GM10248 (cell line): ENCODE measurements at places on chromosomes 16 and 17.

- DNase-seq = no peak
Observed at GRCh38 chr16:77191259-77191969, 424 bp downstream of the MON1B start.

- no peak for DNase-seq
Observed at GRCh38 chr16:22623351-22623781, 112.7 kb downstream of the NPIPB5 start.

GRCh38 chr16:50684823-50685461, 3.8 kb upstream of the SNX20 start:
- no peak for DNase-seq

DNA sequence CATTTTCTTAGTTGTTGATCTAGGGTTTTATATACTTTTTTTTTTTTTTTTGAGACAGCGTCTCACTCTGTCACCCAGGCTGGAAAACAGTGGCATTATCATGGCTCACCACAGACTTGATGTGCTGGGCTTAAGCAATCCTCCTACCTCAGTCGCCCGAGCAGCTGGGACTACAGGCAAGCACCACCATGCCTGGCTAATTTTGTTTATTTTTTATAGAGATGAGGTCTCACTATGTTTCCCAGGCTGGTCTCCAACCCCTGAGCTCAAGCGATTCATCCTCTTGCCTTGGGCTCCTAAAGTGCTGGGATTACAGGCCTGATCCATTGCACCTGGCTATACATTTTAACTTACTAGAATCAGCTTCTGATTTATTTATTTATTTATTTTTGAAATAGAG, 34.2 kb upstream of the ATP2A3 start:
- DNase-seq = no peak

DNA sequence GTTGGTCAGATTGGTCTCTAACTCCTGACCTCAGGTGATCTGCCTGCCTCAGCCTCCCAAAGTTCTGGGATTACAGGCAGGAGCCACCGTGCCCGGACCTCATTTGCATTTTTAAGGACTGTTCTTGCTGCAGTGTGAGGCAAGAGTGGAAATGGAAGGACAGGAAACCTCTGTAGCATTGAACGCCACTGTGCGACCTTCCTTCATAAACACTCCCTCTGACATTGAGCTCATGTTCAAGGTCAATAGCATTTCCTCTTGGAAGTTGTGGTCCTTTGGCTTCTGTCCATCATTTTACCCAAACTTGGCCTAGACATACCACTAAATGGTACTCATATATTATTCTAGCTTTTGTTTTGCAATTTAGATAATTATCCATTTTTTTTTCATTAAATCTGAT, 32.8 kb upstream of the ABCA8 start:
- no peak for DNase-seq

DNA sequence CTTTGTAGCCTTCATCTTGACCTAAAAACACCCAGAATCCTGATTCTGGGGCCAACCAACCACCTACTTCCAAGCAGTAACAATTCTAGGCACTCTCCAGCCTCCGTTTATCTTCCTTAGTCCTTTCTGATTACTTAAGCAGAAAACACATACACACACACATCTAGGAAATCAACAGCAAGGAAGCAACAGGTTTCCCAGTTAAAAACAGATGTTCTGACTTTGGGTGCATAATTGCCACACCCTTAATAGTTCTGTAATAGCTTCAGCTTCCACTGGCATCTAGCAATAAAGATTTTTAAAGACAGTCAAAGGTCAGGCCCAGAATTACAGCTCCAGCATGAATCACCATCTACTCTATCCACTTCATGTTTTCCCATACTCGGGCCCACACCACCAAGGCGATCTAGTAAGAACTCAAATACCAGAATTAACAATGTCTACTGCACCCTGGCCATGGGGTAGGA, 2.6 kb downstream of the ARHGAP17 start:
- DNase-seq = no peak

- DNase-seq = no peak
Observed at GRCh38 chr16:7148606-7149005, 184.0 kb upstream of the RBFOX1 start.

- no peak for DNase-seq
Observed at GRCh38 chr17:15341385-15341849, at the start of gene TEKT3. TEKT3 (minus strand) TSS chr17:15341597; CDS start chr17:15331585, 10,012 bp downstream.
